ENCODE measurements at places on chromosomes 3 and 15.

DNA sequence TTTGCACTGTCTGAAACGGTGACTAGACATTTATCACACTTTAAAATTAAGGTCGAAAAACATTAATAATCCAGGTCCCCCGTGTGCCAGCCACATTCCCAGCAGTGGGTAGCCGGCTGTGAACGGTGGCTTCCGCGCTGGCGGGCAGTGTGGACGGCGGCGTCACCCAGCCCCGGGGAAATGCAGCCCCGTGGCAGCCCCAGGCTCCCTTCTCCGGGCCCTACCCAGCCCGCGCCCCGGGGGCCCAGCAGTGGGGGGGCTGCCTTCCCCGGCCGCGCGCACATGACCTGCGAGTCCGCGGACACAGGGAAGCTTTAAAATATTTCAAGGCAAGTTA is 25.3 kb downstream of the GABRA5 start:
- DNase-seq: no peak

DNA sequence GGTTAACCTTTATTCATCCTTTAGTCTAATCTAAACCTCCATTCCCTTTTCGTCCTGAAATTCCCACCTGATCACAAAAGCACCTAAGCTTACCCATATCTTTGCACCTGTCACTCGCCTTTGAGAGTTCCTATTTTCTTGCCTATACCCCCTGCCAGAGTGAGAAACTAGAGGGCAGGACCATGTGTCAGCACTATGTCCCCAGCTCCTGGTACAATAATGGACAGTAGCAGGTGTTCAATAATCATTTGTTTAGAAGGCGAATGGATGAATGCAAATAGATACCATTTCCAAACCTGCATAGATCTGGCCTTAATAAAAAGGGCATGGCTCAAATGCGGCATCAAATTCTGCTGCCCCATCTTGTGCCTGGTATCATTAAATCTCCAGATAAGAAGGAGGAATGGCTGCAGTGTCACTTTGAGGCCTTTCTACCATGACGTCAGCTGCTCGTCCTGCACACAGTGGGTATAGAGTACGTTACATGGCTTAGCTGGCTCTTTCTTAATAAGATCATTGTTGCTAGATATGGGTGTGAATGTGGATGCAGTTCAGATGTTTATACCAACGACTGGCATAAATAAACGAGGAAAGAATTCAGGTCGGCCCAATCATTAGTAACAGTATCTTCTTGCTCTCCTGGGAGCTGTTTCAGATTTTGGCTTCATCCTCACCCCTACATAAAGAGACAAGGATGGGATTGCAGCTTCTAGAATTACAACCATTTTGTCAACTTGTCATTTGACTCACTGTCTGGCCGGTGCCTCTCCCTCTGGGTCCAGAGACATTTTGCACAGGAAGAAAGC is 148.7 kb downstream of the RORA start:
- no peak for DNase-seq

- DNase-seq: no peak
Measured at GRCh38 chr3:126305427-126305826, 51.8 kb downstream of the KLF15 start.

GRCh38 chr15:62624547-62625378 is 417.8 kb upstream of the TPM1 start:
- DNase-seq: no peak

- DNase-seq: no peak
Measured at GRCh38 chr15:73934281-73934680, 8.0 kb downstream of the LOXL1 start.

DNA sequence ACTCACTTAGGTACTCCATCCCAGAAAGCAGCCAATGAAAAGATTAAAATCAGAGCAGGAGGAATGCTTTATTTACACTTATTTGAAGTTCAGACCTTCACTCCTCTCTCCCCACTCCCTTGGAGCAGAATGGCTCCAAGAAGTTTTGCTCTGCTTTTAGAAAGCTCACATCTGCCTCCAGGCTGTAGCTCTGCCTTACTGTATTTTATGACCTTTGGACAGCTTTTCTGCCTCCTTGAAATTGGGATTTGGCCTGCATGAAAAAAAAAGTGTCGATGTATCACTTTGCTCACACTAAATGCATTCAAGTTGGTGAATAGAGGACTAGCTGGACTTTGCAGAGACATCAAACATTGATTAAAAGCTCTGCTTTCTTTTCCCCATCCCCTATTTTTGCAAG is 95.3 kb downstream of the SLC9A9 start:
- no peak for DNase-seq

Data from DMS79 treated with DMSO at 0.1 percent for 48 hours (cell line).